ENCODE measurements at places on chromosomes 11 and 22.

- no peak for DNase-seq
These were observed 683.4 kb downstream of the TBC1D22A start for GRCh38 chr22:47445716-47446290.

GRCh38 chr22:43188829-43189545, 2.1 kb upstream of the TTLL12 start:
- DNase-seq: no peak

GRCh38 chr22:20448630-20449029, 11.0 kb upstream of the SCARF2 start:
- DNase-seq: no peak

GRCh38 chr11:62545437-62546243, 966 bp downstream of the AHNAK start:
- peak; percentile 82 for DNase-seq

DNA sequence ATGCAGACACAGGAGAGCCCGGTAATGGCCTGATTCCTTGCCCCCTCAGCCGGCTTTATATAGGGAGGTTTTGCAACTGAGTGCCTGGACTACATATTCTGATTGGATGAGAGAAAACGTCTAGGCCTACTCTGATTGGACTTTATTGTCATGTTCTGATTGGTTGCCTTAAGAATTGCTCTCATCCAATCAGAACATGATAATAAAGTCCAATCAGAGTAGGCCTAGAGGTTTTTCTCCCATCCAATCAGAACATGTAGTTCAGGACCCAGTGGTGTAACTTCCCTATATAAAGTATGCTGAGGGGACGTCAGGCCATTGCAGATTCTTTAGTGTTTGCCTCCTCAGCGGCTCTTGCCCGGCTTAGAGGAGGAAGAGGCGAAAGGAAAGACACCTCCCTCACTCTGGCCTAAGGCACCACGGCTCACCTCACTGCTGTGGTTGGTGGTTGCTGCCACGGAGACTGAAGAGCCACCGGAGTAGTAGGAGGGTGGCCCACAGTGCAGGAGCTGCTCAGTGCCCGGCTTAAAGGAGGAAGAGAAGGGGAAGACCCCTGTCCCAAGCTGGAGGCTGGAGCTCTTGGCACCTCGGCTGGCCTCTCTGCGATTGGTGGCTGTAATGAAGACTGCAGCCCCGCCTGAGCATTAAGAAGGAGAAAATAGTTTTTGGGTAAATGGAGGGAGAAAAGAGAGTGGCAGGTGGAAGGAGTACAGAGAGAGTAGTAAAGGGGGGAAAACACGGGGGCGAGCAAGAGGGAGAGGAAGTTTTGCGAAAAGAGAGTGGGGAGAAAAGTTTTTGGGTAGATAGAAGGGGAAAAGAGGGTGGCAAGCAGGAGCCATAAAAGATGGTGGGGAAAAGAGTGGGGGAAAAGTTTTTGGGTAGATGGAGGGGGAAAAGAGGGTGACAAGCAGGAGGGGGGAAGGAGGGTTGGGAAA, 116.7 kb upstream of the SERPIND1 start:
- no peak for DNase-seq

GRCh38 chr11:75342966-75343870, 8.2 kb downstream of the ARRB1 start:
- no peak for DNase-seq

DNA sequence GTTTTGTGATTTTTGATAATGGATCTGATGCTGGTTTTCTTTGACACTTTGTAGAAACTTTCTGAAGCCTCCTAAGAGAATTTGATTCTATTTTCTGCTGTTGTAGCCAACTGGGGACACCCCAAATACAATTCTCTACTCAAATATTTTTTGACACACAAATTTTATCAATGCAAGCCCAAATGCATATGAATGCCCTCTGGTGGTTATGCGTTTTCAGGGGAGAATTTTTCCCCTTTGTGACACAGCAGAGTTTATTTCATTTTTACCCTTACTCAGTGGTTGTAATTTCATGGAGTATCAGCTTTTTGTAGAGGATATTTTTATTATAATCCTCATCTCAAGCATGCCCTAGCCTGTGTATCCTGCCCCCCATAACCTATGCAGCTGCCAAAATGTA, 44.7 kb upstream of the MTMR2 start:
- no peak for DNase-seq

- DNase-seq: no peak
These were observed 105.4 kb downstream of the MIAT start for GRCh38 chr22:26762503-26763472.

- DNase-seq: no peak
These were observed 5.5 kb upstream of the IGSF22 start for GRCh38 chr11:18731441-18731840.

DNA sequence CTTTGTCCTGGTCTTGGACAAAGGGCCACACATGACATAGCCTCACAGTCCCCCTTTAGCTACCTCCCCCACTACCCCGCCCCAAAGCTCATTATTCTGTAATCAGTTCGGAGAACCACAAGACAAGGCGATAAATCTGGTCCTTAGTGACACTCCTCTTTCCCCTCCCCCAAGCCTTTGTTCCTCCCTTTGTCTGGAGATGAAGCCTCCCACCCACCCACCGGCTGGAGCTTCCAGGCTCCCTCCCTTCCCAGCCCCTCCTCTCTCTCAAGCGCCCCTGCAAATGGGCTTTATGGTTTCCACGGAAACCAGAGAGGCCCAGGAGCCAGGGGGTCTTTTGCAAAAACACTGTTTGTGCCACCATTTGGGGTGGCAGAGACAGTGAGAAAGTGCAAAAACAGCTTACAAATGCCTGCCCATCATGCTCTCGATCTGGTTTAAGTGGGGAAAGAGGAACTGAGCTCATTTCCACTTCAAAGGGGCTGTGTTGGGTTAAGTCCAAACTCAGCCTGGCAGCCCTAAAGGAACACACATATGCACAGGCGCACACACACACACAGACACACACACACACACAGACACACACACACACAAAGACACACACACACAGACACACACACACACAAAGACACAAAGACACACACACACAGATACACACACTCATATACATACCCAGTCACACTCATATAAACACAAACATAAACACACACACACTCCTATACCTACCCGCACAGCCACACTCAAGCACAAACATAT, 23.5 kb downstream of the APLNR start:
- no peak for DNase-seq

GRCh38 chr11:122756417-122756816, 81.9 kb upstream of the CRTAM start:
- peak; percentile 57 for DNase-seq

DNA sequence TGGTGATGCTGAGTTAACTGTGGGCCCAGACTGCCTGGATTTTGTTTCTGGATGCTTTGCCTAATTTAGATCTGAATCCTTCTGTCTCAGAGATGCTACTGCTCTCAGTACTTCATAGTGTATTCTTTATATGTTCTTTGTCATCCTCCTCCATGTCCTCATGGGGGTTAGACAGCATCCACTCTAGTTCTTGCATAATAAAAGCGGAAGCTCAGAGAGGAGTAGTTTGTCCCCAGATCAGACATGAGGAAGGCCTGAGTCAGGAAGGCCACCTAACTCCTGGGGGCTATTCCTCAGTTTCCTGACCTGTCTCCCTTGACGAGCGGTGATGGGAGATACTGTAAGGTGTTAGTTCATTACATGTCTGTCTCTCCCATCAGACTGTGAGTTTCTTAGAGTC, 90.2 kb downstream of the SCN3B start:
- no peak for DNase-seq

- DNase-seq: no peak
These were observed 28.6 kb downstream of the GNB1L start for GRCh38 chr22:19825904-19826618.

- DNase-seq: no peak
These were observed 38.9 kb upstream of the CLMP start for GRCh38 chr11:123233975-123234334.

GRCh38 chr11:77851503-77851902, 30.6 kb downstream of the AAMDC start:
- no peak for DNase-seq

GRCh38 chr22:40463017-40463631, 92.7 kb downstream of the SGSM3 start:
- peak; percentile 59 for DNase-seq

- no peak for DNase-seq
These were observed 10.6 kb upstream of the RELT start for GRCh38 chr11:73365352-73366264.

GRCh38 chr11:102590276-102591049, 34.7 kb downstream of the MMP20 start:
- no peak for DNase-seq

DNA sequence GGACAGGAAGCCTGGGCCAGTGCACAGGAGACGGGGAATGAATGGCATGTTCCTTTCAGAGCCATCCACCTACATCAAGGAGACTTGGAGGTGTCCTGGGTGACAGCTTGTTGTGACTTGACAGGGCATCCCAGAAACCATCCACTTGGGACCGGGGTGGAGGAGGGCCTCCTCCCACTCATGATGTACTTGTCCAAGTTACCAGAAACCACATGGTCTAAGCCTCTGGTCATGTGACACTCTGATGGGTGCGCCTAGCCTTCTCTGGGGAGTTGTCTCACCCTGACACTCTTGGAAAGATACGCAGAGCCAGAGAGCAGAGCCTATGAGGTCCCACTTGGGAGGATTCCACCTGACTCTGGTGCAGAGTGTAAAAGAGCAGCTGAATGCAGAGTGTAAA, 21.6 kb upstream of the FXYD6 start:
- DNase-seq: no peak

DNA sequence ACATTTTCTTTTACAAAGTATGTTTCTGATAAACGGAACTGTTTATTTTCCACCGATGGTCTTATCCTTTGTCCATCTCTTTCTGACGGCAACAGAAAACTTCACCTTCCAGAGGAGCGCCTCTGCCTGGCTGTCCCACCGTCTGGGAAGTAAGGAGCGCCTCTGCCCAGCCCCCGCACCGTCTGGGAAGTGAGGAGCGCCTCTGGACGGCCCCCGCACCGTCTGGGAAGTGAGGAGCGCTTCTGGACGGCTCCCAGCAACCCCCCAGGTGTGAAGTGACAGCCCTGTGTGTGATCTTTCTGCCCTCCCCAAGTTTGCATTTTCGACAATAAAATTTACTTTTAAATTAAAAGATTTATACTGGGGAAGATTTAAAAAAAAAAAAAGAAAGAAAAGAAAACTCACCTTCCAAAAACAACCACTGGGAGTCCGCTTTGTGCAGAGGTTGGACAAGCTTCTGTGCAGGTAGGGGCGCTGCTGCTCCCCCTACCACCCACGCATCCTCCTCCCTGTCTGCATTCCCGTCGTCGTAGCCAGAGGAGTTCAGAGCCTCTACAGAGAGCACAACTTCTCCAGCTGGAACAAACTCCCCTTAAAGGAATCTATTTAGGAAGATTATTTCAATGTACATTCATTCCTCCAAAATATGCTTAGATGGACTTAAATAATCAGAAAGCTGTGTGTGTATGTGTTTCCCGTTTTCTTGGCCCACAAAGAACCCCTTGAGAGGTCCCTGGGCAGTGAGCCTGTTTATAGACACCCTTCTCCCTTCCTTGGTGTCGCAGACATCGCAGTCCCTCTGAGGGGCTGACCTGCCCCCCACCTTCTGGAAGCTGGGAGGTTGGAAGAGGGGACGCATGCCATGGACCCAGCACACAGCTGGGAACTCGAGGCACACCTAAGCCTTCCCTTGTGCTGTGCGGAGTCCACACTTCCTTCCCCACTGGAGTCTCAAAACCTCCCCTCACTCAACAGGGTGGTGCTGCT, 849 bp upstream of the APOBEC3B start:
- DNase-seq: no peak

GRCh38 chr22:20479612-20480196, 15.9 kb downstream of the KLHL22 start:
- no peak for DNase-seq

DNA sequence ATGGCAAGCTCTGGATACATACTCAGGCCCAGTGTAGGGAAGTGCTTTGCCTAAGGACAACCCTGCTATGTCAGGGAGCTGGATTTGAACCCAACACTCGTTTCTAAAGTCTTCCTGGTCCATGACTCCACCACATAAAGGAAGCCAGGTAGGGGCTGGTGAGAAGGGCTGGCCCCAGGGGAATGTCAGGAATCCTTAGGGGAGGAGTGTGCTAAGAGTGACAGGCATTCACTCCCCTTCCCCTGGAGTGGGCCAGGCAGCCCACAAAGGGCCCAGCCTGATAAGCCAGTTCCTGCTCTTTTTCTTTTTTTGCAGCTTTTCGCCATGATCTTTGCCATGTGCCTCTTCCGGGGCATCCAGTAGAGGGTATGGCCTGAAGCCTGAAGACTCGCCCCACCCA, 21.9 kb downstream of the TP53I11 start:
- no peak for DNase-seq

DNA sequence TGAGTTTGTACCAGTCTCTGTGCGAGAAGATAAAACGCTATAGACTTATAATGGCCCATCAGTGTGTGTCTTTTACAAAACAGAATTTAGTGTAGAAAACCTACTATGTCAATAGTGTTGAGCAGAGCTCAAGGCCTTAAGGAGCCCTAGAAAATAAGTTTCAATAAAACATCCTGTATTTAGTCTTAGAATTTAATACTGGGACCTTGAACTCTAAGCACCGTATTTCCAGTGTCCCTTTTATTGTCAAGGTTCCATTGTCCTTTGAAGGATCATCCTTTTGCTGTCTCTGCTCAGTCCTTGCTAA, 16.6 kb downstream of the CDC45 start:
- DNase-seq: no peak

GRCh38 chr11:1199751-1200610, 22.9 kb upstream of the MUC5B start:
- no peak for DNase-seq

- DNase-seq: no peak
These were observed 410.5 kb downstream of the CTTN start for GRCh38 chr11:70808686-70809375.

- no peak for DNase-seq
These were observed 59.0 kb downstream of the OSBP2 start for GRCh38 chr22:30753701-30754100.

DNA sequence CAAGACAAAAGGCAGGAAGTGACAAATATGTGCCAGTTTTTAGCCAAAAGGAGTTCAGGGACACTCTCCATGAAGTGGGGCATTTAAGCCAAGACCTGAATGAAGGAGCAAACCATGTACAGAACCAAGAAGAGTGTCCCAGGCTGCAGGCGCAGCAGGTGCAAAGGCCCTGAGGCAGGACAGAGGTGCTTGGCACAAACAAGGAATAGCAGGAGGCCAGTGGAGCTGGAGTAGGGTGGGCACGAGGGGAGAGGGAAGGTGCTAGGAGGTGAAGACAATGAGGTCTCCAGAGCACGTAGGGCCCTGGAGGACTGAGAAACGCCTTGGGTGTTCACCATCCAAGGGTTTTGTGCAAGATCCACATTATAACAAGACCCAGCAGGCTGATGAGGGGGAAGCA, 474.1 kb downstream of the MN1 start:
- DNase-seq: no peak

- no peak for DNase-seq
These were observed 16.1 kb downstream of the MS4A18 start for GRCh38 chr11:60740573-60740972.

DNA sequence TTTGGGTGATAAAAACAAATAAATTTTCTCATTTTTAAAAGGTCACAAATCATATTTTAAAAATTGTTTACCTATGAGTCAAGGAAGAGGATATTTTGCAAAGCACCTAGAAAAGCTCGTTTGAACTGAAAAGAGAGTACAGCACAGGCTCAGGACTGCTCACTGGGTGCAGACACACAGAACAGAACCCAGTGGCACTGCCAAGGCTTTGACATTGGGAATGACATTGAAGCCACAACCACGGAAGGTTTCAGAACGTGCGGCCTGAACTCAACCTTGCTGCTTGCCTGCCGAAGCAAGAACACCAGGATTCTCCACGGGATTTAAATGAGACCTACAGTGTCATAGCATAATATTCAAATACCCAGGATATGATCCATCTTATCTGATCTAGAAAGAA, 597.1 kb upstream of the B3GAT1 start:
- no peak for DNase-seq

GRCh38 chr22:44024288-44024921, at the start of gene PARVB:
Gene PARVB, plus strand, starts transcription at chr22:44024302. Its CDS starts 38 bp downstream, at chr22:44024340.
- peak; percentile 5 for DNase-seq

Data from CD4-positive, alpha-beta T cell treated with Interleukin-2 at 100 ng/mL for 4 hours (primary cell).